ENCODE measurements at places on chromosomes 13 and 19.

DNA sequence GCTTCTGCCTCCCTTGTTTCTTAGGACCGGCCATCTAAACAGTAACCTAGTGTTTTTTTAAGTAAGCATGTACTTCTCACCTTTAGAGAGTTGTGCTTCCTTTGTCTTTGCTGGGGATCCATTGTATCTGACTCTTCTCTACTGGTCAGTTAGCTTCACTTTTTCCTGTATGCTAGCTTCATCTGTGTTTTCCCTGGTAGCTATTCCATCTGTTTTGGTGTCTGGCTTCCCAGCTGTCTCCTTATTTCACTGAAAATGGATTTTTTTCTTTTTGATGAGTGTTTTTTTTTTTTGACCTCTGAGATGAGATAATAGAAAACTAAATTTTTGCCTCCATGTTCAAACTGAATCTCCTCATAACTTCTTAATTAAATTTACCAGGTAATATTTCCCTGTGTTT is 637.0 kb upstream of the SLC10A2 start:
- no peak for DNase-seq

GRCh38 chr13:112064222-112064621 is 2.7 kb upstream of the SOX1 start:
- DNase-seq: no peak

GRCh38 chr19:35063940-35064818 is 22.7 kb downstream of the HPN start:
- DNase-seq: no peak

- DNase-seq: no peak
Measured at GRCh38 chr19:38812841-38813320, at the start of gene LGALS4. LGALS4 (minus strand) TSS chr19:38812945; CDS start chr19:38812886, 59 bp downstream.

DNA sequence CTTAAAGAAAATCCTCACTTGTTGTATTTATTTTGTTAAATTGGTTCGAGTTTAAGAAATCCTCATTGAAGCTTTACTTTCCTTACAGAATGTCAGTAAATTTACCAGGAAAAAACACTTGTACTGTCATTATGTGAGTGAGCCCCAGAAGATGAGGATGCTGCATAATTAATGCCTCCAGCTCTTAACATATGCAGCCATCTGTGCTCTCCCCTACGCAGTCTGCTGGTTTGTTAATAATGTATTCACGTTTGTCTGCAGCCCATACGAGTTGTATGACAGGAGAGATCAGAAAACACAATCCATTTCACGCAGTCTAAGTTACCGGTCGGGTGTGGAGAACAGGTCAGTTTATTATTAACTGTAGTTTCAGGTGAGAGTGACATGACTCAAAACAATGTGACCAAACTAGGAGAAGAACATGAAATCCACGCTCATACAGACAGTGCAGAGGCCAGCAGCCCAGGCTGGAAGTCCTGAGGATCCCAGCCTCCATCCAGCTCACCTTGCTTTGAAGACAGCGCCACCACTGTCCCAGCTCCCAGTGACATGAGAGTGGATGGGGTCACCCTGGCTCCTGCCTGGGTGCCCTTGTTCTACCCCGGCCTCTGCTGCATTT is 19.8 kb upstream of the ATP11A start:
- DNase-seq: no peak

Measured in KBM-7 (cell line).